ENCODE measurements at places on chromosomes 4 and X. TPM values are rescaled to one million over a fixed set of nuclear protein-coding genes. Genes with fewer than 3 reads are reported as not detected.

Gene FAM184B
- total RNA-seq, result not detected

Gene FGF13
- not detected for total RNA-seq

Gene PFKFB1
- total RNA-seq, result not detected

Gene PHKA1
- 2.3 TPM for total RNA-seq

Gene VCX
- not detected for total RNA-seq

Gene HSPA4L
- total RNA-seq, result 17.0 TPM

Gene TSR2
- 42.0 TPM for total RNA-seq

Gene CXorf49B
- not detected for total RNA-seq

Gene LETM1
- 57.8 TPM for total RNA-seq

Gene PDE6B
- 12.3 TPM for total RNA-seq

Gene CNGA1
- not detected for total RNA-seq

Gene CYBB
- 24.4 TPM for total RNA-seq

Gene EGFL6
- total RNA-seq, result 6.4 TPM

Gene NAP1L3
- total RNA-seq, result 3.9 TPM

Gene REPS2
- 281 TPM for total RNA-seq

Gene TMEM150C
- total RNA-seq, result 6.7 TPM

Gene FGG
- not detected for total RNA-seq

DNA sequence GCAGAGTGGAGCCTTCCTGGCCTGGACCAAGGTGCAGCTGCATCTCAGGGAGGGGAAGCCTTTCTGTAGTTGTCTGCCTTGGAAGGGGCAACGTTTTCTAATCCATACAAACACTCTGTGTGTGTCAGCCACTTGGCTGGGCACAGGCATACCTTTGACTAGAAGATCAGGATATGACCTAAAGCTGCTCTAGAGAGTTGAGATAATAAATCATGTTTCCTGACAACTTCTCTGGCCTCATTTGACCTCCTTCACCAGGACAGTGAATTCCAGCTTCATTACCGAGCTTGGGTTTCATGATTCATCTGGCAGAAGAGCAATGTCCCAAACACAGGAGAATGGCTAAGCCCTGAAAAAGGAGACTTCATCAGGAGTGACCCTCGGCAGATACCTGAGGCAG is 89.6 kb upstream of the KIT start:
- DNase-seq, result no peak

- DNase-seq, result no peak
Measured at GRCh38 chr4:8384397-8385060, 56.0 kb downstream of the ACOX3 start.

GRCh38 chrX:38923451-38923969 is 122.3 kb downstream of the MID1IP1 start:
- peak; percentile 21 for DNase-seq

GRCh38 chr4:184784628-184785257 is 41.0 kb downstream of the ACSL1 start:
- DNase-seq, result no peak

GRCh38 chr4:177006331-177006730 is 213.6 kb upstream of the VEGFC start:
- DNase-seq, result no peak

DNA sequence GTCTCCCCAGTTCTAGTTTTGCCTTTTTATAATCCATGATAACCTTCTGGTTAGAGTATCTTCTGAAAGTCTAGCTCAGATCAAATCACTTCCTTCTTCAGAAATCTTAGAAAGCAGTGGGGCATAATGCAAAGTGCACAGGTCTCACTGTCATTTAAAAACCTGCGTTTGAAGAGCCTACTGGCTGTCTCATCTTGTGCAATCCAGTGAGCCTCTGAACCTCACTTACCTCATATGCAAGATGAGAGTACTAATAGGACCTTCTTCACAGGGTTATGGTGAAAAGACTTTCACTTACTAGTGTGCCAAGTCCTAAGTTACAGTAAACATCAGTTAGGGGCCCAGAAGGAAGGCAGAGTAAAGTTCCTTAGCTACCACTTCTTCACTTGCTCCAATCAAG is 131.4 kb downstream of the ENOX2 start:
- no peak for DNase-seq

DNA sequence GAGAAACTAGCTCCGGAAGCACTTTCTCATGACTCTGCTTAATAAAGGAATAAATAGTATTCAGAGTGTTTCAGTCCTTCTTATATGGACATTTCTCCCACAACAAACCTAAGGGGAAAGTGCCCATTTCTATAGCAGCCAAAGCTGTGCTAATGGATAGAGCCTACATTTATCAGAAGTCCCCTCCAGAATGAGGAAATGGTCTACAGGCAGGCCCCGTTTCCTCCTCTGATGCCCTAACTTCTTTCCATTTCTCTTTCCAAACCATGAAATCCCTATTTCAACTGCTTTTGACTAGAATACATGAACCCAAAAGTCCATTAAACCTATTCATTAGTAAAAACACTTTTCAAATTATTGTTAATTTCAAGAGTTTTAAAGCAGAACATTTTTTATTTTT is 4.5 kb downstream of the ACSL1 start:
- no peak for DNase-seq

DNA sequence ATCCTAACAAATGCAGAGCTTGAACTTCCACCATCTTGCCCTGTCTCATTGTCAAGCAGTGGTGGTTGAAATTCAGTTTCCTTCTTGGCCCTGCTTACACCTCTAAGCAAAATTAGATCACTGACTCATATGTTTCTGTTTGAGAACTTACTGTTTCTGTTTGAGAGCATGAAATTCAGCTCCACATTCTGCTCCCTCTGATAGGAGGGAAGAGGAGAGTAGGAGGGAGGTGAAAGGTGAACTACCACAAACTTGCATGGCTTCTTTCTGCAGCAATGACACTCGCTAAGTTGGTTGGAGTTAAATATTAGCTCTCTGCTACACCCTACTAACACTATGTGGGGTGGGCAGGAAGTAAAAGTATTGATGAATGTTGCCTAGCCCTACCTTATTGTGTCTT is 117.8 kb upstream of the EDA2R start:
- DNase-seq, result no peak

- DNase-seq, result no peak
Measured at GRCh38 chr4:188328966-188329365, 189.7 kb downstream of the TRIML1 start.

GRCh38 chr4:114563536-114564315 is 34.9 kb upstream of the UGT8 start:
- peak; percentile 34 for DNase-seq

GRCh38 chrX:109920325-109920724 is 82.6 kb upstream of the TMEM164 start:
- DNase-seq, result no peak

GRCh38 chrX:133810925-133811324 is 174.5 kb downstream of the GPC3 start:
- DNase-seq, result no peak

DNA sequence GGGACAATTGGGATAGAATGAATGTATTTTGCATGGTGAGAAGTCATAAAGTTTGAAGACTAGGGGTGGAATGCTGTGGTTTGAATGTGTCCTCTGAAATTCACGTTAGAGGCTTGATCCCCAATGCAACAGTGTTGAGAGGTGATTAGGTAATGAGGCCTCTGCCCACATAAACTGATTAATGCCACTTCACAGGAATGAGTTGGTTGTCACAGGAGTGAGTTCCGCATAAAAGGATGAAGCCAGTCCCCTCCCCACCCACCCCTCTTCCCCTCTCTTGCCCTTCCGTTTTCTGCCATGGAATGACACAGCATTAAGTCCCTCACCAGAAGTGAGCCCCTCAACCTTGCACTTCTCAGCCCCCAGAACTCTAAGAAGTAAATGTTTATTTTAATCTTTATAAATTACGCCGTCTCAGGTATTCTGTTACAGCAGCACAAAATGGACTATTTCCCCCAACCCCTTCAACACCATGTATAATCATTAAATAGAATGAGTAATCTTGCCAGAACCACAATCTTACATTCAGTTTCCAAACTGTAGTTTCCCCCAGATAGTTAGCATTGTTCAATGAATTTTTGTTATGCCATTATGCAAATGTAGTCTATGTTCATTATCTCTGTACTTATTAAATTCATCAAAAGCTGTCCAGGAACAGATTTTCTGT is 5.5 kb upstream of the MMAA start:
- DNase-seq, result no peak

- DNase-seq, result no peak
Measured at GRCh38 chr4:16259889-16260246, 33.6 kb upstream of the TAPT1 start.

DNA sequence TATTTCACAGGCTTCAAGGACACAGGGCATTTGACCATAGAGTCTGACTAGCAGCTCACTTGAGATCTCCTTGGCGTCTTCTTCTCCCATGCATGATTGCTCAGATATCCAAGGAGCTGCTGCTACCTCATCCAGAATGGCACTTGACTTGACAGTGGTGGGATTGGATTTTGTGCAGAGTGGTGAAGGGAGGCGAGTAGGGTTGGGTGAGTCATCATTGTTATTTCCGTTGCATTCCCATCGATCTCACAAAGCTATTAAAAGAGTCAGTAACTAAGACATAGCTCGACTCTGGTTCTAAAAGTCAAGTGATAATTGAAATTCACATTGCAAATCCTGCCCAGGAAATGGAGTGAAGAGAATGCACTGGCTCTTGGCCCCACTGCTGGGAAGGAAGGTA is 27.7 kb downstream of the NHSL2 start:
- no peak for DNase-seq

GRCh38 chr4:116942315-116942714 is 143.1 kb downstream of the TRAM1L1 start:
- no peak for DNase-seq

GRCh38 chr4:154740462-154740861 is 3.3 kb upstream of the LRAT start:
- peak; percentile 15 for DNase-seq

- DNase-seq, result no peak
Measured at GRCh38 chr4:30866907-30867306, 146.7 kb downstream of the PCDH7 start.
